ENCODE measurements at places on chromosomes 7 and 10. TPM values are rescaled to one million over a fixed set of nuclear protein-coding genes. Genes with fewer than 3 reads are reported as not detected.

GRCh38 chr7:2096692-2097387 is 135.9 kb downstream of the MAD1L1 start:
- peaks cover 36% of the 10 kb centered on the region for H3K4me1 ChIP-seq
- H3K27ac ChIP-seq, result no peak overlapping the region
- peaks cover 11% of the 10 kb centered on the region for H3K36me3 ChIP-seq
- no peak for DNase-seq
- no peak overlapping the region for H3K4me3 ChIP-seq

DNA sequence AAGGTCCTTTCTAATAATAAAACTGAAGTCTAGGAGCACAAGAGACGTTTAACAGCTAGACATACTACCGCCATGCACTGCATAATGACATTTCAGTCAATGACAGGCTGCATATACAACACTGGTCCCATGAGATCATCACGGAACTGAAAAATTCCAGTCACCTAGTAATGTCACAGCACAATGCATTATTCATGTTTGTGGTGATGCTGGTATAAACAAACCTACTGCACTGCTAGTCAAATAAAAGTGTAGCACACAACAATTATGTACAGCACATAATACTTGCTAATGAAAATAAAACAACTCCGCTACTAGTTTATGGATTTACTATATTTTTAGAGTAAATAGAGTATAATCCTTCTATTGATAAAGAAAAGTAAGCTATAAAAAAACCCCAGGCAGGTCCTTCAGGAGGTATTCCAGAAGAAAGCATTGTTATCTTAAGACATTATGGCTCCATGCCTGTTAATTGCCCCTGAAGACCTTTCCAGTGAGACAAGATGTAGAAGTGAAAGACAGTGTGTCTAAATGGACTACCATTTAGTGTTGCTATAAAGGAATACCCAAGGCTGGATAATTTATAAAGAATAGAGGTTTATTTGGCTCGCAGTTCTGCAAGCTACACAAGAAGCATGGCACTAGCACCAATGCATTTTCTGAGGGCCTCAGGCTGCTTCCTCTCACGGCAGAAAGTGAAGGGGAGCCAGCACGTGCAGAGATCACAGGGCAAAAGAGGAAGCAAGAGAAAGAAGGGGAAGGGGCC is 47.1 kb downstream of the HIBADH start:
- DNase-seq, result no peak
- H3K36me3 ChIP-seq, result peaks cover 29% of the 10 kb centered on the region
- H3K27ac ChIP-seq, result no peak overlapping the region
- no peaks in the 10 kb centered on the region for H3K4me1 ChIP-seq

GRCh38 chr7:45404622-45405021 is 169.5 kb upstream of the ADCY1 start:
- H3K4me3 ChIP-seq, result no peak overlapping the region
- H3K27me3 ChIP-seq, result peaks cover 10% of the 10 kb centered on the region
- no peaks in the 10 kb centered on the region for H3K36me3 ChIP-seq
- H3K4me1 ChIP-seq, result peaks cover 8% of the 10 kb centered on the region
- no peak overlapping the region for H3K27ac ChIP-seq

DNA sequence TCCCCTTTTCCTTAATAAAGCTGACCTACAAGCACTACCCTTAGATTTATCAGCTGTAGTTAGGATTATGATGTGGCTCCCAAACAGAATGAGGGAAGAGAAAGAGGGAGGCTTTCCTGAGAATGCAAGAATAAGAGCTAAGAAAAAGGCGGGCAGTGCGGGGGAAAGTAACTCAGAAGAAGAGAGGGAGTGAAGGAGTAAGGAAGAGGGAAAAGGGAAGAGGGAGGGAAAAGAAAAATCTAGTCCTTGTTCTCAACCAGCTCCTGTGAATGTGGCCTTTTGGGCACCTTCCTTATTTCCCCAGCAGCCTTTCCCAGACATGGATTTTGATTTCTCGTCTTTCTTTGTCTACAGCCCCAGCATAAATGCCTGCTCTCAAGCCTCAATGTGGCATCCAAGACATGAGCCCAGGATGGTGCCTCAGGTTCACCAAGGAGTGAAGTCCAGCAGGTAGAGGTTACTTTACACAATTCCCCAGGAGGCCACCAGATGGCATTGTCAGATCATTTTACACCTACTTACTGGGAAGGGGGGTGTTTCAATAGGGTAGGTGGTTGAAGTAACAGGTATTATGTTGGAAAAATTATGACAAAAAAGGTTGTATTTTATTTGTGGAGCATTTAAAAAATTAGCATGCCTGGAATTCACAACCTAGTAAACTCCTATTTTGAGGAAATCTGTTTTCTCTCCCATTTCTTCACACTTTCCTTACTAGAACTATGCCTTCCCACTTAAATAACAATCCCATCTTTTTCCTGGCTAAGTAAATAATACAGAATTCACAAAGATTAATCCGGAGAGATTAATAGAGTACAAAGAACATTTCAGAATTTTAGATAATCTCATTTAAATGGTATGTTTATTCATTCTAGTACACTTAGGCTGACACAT is 106.5 kb downstream of the HTR7 start:
- H3K27ac ChIP-seq, result no peak overlapping the region
- no peak overlapping the region for H3K4me3 ChIP-seq
- H3K36me3 ChIP-seq, result no peaks in the 10 kb centered on the region
- no peaks in the 10 kb centered on the region for H3K4me1 ChIP-seq
- DNase-seq, result no peak
- peaks cover 32% of the 10 kb centered on the region for H3K27me3 ChIP-seq

GRCh38 chr10:96721207-96721572 is 876 bp upstream of the PIK3AP1 start:
- H3K27ac ChIP-seq, result peak overlapping the region; percentile 52
- H3K4me1 ChIP-seq, result peaks cover 29% of the 10 kb centered on the region
- DNase-seq, result no peak
- no peaks in the 10 kb centered on the region for H3K36me3 ChIP-seq

DNA sequence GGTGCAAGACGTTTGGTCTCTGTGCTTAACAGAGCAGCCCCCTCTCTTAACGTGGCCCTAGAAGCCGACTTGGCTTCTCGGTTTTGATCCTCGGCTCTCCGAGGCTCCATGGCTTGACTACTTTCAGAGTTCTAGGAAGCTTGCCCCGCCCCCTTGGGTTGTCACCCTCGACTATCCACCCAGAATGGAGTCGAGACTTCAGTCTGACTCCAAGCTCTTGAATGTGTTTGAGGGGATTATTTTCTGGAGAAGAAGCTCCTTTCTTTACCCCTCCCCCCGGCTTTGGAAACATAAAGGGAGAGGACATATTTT is 448 bp downstream of the SEC24C start:
- H3K27me3 ChIP-seq, result no peaks in the 10 kb centered on the region
- peak overlapping the region; percentile 98 for H3K27ac ChIP-seq
- peaks cover 25% of the 10 kb centered on the region for H3K4me1 ChIP-seq
- peaks cover 9% of the 10 kb centered on the region for H3K36me3 ChIP-seq
- DNase-seq, result no peak
- peak overlapping the region; percentile 98 for H3K4me3 ChIP-seq

DNA sequence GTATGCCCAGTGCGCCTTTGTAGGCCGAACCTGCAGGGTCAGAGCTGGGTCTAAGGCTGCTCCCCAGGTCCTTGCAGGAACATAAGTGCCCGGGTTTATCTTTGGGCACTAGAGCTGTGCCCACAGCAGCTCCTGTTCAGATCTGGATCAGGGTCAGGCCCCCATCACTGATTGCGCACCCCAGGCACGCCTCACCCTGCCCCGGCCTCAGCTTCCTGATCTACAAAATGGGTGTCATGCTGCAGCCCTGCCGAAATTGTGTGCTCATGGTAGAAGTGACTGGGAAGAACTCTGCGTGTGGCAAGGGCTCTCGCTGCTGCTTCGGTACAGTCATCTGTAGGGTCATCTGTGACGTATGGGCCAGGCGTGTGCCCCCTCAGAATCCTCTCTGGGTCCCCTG is 100.7 kb downstream of the GRK5 start:
- H3K4me3 ChIP-seq, result no peak overlapping the region
- H3K4me1 ChIP-seq, result peaks cover 61% of the 10 kb centered on the region
- H3K27me3 ChIP-seq, result peaks cover 23% of the 10 kb centered on the region
- peaks cover 11% of the 10 kb centered on the region for H3K36me3 ChIP-seq
- H3K27ac ChIP-seq, result no peak overlapping the region

DNA sequence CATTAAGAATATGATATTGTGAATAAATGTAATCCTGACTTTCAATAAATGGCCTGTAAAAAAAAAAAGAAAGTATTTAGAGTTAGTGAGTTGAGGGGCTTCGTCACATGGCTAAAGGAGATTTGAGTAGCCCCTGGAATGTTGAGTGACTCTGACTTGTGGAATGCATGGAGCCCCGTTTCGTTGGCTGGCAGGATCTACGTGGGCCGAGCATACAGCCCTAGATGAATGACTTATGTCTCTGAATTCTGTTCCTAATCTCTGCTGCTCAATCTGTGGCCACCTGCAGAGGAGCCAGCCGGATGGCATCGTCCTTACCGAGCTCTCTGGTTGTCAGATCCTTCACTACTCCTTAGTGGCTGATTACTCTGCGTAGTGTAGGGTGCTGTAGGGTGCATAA is 155.7 kb downstream of the MGMT start:
- H3K27me3 ChIP-seq, result no peaks in the 10 kb centered on the region
- peaks cover 4% of the 10 kb centered on the region for H3K36me3 ChIP-seq
- H3K4me1 ChIP-seq, result peaks cover 2% of the 10 kb centered on the region
- DNase-seq, result no peak

DNA sequence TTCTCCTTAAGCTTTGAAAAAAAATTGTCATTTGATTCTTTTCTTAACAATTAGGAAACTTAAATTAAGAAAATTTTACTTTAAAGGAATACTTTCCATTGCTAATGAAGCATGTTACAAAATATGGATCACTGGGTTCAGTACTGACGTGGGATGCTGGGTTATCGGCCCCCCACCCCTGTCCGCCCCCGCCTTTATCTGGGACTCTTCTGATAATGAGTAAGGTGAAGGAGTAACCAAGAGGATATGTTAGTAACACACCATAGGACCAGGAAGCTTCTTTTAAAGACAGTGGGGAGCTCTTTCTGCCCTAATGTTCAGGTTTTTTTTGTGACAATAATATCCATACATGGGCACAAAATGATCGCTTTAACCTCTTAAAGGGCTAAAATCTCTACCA is 29.7 kb downstream of the BEND7 start:
- H3K27me3 ChIP-seq, result peaks cover 3% of the 10 kb centered on the region
- H3K4me3 ChIP-seq, result no peak overlapping the region
- H3K27ac ChIP-seq, result no peak overlapping the region
- no peaks in the 10 kb centered on the region for H3K36me3 ChIP-seq
- DNase-seq, result no peak

- H3K36me3 ChIP-seq, result no peaks in the 10 kb centered on the region
- DNase-seq, result no peak
- no peak overlapping the region for H3K4me3 ChIP-seq
- peaks cover under 1% of the 10 kb centered on the region for H3K4me1 ChIP-seq
- H3K27me3 ChIP-seq, result peaks cover 28% of the 10 kb centered on the region
Measured at GRCh38 chr10:75426880-75427279, 4.5 kb upstream of the LRMDA start.

- H3K36me3 ChIP-seq, result peaks cover 3% of the 10 kb centered on the region
- no peaks in the 10 kb centered on the region for H3K4me1 ChIP-seq
- H3K4me3 ChIP-seq, result no peak overlapping the region
- peaks cover 44% of the 10 kb centered on the region for H3K27me3 ChIP-seq
- H3K27ac ChIP-seq, result no peak overlapping the region
Measured at GRCh38 chr10:113971349-113971973, 72.2 kb upstream of the ADRB1 start.

- H3K27ac ChIP-seq, result no peak overlapping the region
- H3K27me3 ChIP-seq, result peaks cover 12% of the 10 kb centered on the region
- no peak for DNase-seq
- H3K4me1 ChIP-seq, result no peaks in the 10 kb centered on the region
Measured at GRCh38 chr10:11746883-11747539, 4.8 kb downstream of the ECHDC3 start.

Gene PLXDC2
- 0.86 TPM for total RNA-seq

Gene PRLHR
- total RNA-seq, result not detected

Gene AGR3
- not detected for total RNA-seq

Gene GNGT1
- total RNA-seq, result not detected

Gene OR2A5
- not detected for total RNA-seq

Gene CYP3A7
- total RNA-seq, result not detected

Gene LEP
- total RNA-seq, result not detected

Gene ARHGEF35
- total RNA-seq, result 2.5 TPM

All from activated naive CD8-positive, alpha-beta T cell treated with anti-CD3 and anti-CD28 coated beads, Interleukin-2, amount 10 ng/mL, durations not matched to agents 7 days and 5 days (primary cell).